ENCODE measurements at places on chromosomes 4 and X.

DNA sequence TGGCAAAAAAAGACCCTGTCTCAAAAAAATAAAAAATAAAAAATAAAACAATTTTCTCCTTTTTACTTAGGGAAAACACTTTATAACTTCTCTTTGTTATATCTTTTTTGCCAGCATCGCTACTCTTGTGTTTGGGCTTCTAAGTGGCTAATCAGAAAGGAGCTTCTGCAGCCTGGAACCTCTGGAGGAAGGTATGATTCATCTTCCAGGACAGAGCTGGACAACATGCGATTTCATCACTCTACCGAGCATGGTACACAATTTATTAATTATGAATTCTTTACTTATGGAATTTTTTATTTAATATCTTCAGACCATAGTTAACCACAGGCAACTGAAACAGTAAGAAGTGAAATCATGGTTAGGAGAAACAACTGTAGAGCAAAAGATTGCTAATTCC, 1254.3 kb upstream of the AGA start:
- no peak for DNase-seq

DNA sequence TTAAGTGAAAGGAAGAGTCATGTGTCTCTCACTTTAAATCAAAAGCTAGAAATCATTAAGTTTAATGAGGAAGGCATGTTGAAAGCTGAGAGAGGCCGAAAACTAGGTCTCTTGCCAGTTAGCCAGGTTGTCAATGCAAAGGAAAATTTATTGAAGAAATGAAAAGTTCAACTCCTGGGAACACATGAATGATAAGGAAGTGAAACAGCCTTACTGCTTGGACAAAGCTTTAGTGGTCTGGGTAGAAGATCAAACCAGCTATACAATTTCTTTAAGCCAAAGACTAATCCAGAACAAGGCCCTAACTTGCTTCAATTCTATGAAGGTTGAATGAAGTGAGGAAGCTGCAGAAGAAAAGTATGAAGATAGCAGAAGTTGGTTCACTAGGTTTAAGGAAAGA, 24.9 kb downstream of the RHOH start:
- no peak for DNase-seq

GRCh38 chr4:134585972-134586371, 384.4 kb upstream of the PABPC4L start:
- no peak for DNase-seq

DNA sequence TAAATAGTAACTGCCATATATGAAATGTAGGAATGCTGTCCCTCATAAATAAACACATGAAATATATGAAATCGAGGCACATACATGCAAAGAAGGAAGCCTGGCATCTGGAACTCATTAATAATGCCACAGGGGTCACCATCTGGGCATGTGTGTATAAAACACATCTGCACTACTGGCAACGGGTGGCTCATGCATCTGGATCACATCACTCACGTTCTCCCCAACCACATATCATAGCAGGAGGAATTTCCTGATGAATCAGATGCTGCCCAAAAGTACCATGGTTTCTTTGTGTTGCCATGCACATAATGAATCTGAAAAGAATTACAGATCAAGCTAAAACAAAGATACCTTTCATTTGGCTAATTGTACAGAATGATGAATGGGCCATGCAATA, 28.6 kb downstream of the RNF175 start:
- no peak for DNase-seq

DNA sequence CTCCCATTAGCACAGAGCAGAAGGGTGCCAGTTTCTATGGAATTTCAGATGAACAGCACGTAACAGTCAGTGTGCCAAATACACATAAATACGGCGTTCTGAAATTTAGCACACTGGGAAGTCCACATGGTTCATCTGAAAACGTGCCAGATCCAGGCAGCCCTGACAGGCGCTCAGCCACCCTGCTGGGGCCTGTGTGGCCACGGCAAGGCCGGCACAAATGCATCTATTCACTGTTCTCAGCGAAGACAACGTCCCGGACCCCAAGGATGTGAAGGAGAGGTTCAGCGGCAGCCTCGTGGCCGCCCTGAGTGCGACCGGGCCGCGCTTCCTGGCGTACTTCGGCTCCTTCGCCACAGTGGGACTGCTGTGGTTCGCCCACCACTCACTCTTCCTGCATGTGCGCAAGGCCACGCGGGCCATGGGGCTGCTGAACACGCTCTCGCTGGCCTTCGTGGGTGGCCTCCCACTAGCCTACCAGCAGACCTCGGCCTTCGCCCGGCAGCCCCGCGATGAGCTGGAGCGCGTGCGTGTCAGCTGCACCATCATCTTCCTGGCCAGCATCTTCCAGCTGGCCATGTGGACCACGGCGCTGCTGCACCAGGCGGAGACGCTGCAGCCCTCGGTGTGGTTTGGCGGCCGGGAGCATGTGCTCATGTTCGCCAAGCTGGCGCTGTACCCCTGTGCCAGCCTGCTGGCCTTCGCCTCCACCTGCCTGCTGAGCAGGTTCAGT, 15.6 kb downstream of the DGKQ start:
- no peak for DNase-seq

DNA sequence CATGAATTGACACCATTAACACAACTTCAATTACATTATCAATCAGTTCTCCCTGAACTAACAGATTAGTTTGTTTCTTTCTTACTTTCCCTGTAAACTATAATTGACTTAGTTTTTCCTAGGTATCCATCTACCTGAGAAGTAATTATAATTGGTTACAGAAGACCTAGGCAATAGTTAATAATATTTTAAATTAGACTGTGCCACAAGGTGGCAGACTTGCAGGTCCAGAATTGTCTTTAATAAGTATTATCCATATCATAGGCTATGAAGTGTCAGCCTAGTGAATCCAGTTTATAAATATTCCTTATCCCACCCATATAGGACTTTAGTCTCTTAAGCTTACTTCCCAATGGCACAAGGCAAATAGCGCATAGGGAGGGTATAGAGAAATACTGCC, 48.9 kb upstream of the FAM47B start:
- no peak for DNase-seq

GRCh38 chrX:30663322-30663721, 10.1 kb downstream of the GK start:
- DNase-seq, result no peak

- no peak for DNase-seq
These were observed 30.4 kb downstream of the DRD5 start for GRCh38 chr4:9811806-9812205.

- no peak for DNase-seq
These were observed 106.0 kb upstream of the GRXCR1 start for GRCh38 chr4:42786350-42787078.

- DNase-seq, result no peak
These were observed 213.1 kb downstream of the UGT8 start for GRCh38 chr4:114811564-114812301.

GRCh38 chr4:183405303-183405702, 39.1 kb upstream of the CDKN2AIP start:
- DNase-seq, result no peak

DNA sequence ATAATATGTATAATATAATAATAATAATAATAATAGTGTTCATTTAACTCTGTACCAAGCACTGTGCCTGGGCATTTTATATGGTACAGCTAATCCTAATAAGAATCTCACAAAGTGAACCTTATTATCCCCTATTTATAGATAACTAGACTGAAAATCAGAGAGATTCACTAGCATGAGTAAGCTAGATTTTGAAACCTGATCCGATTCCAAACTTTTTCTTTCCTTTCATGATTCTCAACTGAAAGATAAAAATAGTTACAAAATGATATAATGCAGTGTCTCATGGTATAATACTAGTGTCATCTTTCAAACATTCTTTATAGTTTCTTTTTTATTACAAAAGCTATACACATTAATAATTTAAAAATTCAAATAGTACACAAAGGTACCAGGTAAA, 55.9 kb upstream of the RNF128 start:
- no peak for DNase-seq

DNA sequence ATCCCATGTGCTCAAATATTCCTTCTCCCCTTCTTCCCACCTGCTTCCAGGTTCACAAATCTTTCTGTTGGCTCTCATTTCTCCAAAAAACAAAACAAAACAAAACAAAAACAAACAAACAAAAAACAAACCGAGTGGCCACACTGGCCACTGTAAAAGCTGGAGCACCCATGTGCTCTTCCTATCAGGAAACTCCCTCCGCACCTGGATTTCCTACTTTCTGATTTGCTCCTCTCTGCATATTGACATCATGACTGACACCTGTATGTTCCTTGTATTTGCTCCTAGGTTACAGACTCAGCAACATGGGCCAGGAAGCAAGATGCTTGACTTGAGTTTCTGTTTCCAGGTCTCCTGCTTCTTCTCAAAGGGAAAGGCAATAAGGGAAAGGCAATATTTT, 258.8 kb downstream of the GPC3 start:
- DNase-seq, result no peak

- DNase-seq, result no peak
These were observed 33.1 kb downstream of the STPG2 start for GRCh38 chr4:98110214-98110613.

DNA sequence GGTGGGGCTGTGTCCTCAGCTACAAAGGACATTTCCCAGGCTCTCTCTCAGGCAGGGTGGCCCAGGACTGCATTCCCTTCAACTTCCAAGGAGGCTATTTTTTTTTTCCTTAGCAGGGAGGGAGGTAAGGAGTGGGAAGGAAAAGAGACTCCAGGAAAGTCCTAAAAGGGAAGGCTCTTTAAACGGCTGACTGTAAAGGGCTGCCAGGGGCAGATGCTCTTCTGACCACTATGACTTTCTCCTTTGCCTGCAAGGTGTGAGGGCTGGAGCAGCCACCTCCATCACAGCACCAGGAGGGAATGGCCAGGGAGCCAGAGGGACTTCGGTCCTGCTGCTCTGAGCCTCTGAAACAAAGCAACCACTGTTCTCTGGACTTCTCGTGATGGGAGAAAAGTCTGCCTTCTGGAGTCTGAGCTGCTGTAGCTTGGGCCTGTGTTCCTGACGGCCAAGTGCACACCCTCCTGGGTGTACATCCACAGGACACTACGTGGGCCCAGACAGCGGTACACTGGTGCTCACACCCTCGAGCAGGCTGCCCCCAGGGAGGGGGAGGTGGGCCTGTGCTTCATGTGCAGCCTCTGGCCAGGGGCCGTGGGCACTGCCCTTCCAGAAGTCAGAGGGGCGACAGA, 17.9 kb downstream of the NAT8L start:
- DNase-seq, result no peak

DNA sequence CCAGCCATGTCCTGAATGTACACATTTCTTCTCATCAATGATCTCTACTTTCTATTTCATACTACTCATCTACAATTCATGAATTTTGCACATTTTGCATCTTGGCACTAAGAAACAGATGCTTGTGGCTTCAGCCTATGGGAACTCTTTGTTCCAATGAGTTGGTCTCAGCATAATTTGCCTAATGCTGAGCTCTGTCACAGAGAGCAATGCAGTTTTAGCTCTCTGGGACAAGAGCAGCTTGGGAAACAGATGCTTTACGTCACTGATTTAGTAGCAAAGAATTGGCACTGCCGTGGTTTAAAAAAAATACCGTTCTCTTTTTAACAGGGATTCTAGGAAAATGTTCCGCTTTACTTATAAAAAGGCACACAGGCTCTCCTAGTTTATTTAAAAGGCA, 162.4 kb downstream of the WDFY3 start:
- no peak for DNase-seq

DNA sequence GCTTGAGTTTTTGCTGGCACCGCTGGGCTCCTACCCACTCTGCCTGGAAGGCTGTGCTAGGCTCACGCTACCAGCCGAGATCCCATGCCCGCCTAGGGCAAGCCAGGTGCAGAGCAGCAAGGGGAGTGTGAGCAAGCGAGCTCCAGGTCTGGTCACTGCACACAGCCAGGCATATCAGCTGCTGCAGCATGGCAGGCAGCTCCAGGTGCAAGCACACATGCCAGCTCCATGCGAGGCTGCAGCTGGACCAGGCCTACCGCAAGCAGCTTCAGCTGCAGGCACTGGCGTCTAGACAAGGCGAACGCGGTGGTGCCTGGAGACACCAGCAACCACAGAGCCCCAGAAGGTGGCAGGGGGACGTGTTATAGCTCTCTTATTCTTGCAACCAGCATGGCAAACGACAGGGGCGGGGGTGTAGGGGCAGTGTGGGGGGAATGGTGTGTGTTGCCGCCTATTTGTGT, 614.7 kb upstream of the EPHA5 start:
- no peak for DNase-seq

GRCh38 chr4:183074288-183074990, 24.6 kb upstream of the WWC2 start:
- DNase-seq, result no peak

DNA sequence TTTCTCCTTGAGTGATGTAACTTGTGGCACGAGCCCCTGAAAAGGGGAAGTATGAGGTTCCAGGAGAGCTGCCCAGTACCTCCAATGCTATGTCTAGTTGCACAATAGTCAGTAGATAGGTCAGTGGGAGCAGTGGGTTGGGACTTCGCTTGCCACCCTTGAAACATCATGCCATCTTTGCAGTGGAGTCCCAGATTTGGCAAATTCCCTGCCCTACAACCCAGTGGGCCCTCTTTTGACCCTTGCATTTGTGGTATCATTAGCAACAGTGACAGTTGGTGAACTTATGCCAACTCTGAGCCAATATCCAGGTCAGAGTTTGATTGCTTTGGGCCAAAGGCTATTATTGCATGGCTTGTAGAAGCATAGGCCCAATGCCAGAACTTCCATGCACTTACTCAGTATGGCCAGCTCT, 12.3 kb downstream of the FHL1 start:
- DNase-seq, result no peak

- DNase-seq, result no peak
These were observed 85.9 kb upstream of the GPR34 start for GRCh38 chrX:41602816-41603345.

GRCh38 chrX:123171781-123172180, 12.3 kb upstream of the GRIA3 start:
- DNase-seq, result no peak

DNA sequence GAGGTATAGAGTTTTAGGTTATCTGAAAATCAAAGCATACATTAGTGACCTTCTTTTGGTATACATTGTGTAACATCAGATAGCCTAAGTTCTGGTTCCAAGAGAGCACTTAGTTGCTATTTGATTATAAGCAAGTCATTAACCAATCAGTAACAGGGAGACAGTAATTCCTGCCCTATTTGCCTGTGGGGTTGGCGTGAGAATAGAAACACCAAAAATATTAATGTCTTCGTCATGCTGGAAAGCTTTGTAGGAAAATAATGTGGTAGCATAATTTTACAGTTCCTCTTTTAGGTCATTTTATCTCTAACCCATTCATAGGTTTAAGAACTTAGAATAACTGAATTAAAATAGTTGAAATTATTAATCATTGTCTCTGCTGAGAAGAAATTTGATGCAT, 37.8 kb downstream of the NPNT start:
- no peak for DNase-seq

DNA sequence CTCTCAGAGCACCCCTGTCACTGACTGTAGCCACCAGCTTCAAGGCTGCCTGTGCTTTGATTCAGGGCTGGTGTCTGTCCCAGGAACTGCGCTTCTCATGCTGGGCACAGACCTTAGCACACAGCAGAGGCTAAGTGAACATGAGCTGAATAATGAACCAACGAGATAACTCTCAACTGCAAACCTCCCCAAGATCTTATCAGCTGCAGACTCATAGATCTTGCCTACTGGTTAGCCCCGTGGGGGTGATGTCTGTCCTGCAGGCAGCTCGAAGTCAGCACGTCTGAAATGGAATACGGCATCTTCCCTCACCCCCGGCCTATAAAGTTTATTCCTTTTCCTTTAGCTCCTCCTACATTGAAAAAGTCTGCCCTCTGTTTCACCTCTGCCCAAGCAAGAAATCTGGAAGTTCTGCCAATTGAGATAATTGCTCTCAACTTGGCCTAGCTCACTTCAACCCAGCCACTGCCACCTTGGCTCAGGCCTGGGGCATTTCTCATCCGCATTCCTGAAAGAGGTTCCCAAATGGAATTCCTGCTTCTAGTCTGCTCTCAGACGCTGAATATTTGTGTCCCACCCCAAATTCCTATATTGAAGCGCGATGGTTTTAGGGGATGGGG, 73.7 kb downstream of the GATB start:
- DNase-seq, result no peak
